Left ventricle myocardium inferior (tissue), 1 donor: ENCODE measurements at places on chromosomes 12 and 14.
A peak's percentile ranks its signal among the peaks of the same experiment; 100 is the strongest.

- DNase-seq, result no peak
Observed at GRCh38 chr12:75944097-75944904, 87.3 kb downstream of the PHLDA1 start.

DNA sequence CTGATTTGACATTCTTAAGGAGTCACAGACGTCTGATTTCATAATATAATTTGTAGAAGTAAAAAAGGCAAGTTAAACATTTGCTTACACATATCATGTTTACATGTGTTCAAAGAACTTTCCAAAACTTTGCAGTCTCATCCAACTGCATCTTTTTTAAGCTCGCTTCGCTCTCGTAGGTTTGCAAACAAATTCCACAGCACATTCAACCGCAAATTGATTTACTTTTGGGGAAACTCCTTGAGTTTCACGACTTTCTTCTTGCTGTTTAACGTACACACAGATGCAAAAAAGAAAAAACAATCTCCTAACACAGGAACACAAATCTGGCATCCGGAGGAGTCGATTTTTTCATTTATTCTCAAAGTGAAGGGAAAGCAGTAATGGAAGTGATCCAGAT, 1149.5 kb downstream of the VRK1 start:
- DNase-seq, result no peak

DNA sequence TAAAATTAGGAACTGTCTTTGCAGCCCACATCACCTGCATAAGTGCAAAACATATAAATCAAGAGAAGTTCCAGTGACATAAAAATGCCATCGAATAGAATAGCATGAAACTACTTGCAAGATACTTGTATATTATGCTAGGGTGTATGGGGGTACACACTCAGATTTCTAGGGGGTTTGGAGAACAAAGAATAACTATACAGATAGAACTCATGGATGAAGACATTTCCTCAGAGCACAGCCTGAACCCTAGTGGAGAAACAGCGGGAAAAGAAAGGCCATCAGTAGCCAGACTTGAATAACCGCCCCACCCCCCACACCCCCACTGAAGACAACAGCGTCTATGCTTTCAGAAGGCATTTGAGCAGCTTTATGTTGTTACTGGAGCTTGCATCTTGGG, 425.8 kb downstream of the NPAS3 start:
- no peak for DNase-seq

DNA sequence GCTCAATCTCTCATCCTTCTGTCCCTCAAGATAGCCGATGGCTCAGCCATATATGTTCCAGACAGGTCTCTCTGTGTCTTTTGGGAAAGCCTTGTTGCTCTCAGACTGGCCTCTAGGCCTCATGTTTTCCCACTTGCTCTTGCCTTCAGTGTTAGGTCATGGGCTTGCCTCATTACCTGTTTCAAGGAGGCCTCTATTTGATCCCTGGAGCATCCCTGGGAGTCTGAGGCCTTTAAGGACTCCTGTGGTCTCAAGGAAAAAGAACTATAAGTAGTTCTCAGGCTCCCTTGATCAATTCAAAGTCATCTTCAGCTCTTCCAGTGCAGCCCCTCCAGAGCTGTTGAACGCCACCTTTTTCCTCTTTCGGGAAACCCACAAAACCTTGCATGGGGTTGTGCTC, 47.9 kb downstream of the NTF3 start:
- no peak for DNase-seq

DNA sequence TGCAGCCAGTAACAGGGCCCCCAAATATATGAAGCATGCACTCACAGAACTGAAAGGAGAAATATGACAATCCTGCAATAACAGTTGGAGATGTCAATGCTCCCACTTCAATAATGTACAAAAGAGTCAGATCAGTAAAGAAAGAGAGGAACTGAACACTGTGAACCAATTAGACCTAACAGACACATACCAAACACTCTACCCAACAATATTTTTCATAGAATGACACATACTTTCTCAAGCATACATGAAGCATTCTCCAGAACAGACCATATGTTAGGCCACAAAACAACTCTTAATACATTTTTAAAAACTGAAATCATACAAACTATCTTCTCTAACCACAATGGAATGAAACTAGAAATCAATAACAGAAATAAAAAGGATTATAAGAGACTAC, 80.2 kb downstream of the ELK3 start:
- no peak for DNase-seq

GRCh38 chr12:52506858-52507715, 13.1 kb downstream of the KRT5 start:
- DNase-seq, result no peak

GRCh38 chr12:68612697-68613096, 2.0 kb downstream of the RAP1B start:
- DNase-seq, result no peak

GRCh38 chr14:51744372-51745130, 92.8 kb downstream of the FRMD6 start:
- no peak for DNase-seq

GRCh38 chr12:59393506-59393905, 202.3 kb upstream of the SLC16A7 start:
- no peak for DNase-seq

- no peak for DNase-seq
Observed at GRCh38 chr12:28114488-28114887, 75.8 kb upstream of the CCDC91 start.

GRCh38 chr14:47009615-47010014, 358.0 kb upstream of the RPL10L start:
- no peak for DNase-seq

DNA sequence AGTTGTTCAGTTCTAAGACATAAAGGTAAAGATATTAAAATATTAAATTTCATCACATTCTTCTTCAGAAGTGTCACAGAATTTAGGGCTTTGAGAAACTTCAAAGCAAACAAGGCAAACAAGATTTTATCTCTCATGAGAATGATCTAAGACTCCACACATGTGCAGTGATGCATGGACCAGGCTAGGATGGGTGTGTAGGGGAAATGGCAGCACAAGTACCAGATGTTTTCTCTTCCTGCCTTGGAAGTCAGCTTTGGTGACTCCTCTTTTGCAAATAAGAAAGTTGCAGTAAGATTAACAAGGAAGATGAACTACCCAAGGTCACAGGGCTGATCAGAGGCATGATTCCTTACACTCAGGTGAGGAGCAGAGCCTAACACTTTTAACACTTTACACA, 163.8 kb upstream of the LMNTD1 start:
- DNase-seq, result no peak

GRCh38 chr14:55470025-55470424, 29.6 kb upstream of the TBPL2 start:
- no peak for DNase-seq

GRCh38 chr14:74712499-74713394, at the start of the genes AREL1 and FCF1:
Gene AREL1, minus strand, starts transcription at chr14:74713080. Its CDS starts 27,465 bp downstream, at chr14:74685615.
Gene FCF1, plus strand, starts transcription at chr14:74713144. Its CDS starts 54 bp downstream, at chr14:74713198.
- peak; percentile 66 for DNase-seq

DNA sequence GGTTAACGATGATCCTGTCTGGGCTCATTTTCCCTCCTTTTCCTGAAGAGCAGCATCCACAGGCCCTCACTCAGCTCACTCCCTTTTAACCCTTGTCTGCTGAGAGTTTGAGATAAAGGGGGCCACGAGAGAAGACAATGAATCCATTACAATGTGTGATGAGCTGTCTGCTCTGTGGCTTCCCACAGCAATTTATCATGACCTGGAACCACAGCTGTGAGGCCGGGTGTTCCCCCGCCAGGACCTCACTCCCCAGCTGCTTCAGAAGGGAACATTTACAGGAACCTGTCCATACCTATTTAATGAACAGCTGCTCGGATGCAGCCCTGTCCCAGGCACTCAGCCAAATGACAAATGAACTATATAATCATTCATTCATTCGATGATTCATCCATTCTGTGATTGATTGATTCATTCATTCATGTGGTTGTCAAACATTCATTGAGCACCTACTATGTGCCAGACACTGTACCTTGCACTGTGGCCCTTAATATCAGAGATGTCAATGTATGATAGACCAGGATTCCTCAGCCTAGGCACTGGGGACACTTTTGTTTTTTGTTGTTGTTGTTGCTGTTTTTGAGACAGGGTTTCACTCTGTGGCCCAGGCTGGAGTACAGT, 18.5 kb upstream of the P2RX7 start:
- no peak for DNase-seq

- DNase-seq, result peak; percentile 41
Observed at GRCh38 chr14:83975841-83976770, 1553.8 kb upstream of the FLRT2 start.

DNA sequence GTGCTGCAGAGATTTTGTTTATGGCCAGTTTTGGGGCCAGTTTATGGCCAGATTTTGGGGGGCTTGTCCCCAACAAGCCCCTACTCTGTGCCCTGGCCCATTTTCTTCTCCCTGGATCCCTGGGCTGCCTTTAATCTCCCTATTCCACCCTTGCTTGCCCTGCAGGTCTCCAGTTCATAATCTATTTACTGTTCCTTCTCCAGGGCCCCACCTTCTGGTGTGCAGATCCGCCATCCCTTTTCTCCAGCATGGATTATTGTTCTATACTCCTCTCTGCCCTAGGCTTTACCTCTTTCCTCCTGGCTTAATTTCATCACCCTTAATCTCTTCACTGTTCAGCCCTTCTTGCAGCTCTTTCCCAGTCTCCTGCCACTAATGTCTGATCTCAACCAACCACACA, 26.0 kb upstream of the NUDT4 start:
- DNase-seq, result no peak

GRCh38 chr14:53520078-53520928, 367.2 kb upstream of the DDHD1 start:
- DNase-seq, result no peak

DNA sequence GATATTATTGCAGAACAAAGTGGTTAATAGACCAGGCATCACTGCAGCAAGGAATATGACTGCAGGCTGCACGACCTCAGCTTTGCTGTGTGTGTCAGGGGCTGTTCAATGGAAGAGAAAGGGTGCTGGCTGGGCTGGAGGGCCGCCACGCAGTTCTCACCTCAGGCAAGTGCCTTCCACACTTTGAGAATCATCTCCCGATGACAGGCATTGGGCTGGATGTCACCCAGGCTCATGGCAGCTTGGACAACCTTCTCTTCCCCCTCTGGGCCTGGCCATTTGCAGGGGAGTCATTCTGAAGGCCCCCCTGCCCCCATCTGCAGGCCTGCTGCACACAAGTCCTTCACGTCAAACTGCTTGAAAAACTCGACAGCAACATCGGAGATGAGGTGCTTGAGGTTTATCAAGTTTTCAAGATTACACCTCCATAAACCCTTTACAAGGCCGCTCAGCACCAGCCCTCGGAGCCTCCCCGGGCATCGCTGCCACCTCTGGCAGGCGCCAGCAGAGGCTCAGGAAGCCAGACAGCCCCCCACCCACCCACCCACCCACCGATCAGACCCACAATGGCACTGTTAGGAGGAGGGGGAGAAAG, 165.9 kb upstream of the GSC start:
- DNase-seq, result no peak

- DNase-seq, result peak; percentile 81
Observed at GRCh38 chr12:124837958-124838803, 25.5 kb downstream of the SCARB1 start.

GRCh38 chr12:114274131-114274530, 131.8 kb downstream of the TBX5 start:
- DNase-seq, result no peak

- no peak for DNase-seq
Observed at GRCh38 chr12:32120419-32120818, 13.8 kb downstream of the BICD1 start.

GRCh38 chr14:32846821-32847365, 91.8 kb upstream of the NPAS3 start:
- no peak for DNase-seq

GRCh38 chr14:84029720-84030119, 1500.2 kb upstream of the FLRT2 start:
- DNase-seq, result no peak

DNA sequence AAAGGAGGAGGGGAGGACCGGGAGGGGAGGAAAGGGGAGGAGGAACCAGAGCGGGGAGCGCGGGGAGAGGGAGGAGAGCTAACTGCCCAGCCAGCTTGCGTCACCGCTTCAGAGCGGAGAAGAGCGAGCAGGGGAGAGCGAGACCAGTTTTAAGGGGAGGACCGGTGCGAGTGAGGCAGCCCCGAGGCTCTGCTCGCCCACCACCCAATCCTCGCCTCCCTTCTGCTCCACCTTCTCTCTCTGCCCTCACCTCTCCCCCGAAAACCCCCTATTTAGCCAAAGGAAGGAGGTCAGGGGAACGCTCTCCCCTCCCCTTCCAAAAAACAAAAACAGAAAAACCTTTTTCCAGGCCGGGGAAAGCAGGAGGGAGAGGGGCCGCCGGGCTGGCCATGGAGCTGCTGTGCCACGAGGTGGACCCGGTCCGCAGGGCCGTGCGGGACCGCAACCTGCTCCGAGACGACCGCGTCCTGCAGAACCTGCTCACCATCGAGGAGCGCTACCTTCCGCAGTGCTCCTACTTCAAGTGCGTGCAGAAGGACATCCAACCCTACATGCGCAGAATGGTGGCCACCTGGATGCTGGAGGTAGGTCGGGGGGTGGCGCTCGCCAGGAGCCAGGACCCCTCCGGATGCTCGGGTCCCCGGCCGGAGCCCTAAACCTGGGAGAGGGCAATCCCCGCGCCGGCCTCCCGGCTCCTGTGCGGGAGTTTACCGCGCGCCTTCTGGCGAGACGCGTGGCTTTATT, at the start of gene CCND2:
Gene CCND2 (plus strand): TSS at position 111 of the 744 bp plus-strand sequence. CDS start 279 bp downstream, at position 390.
- peak; percentile 90 for DNase-seq

- no peak for DNase-seq
Observed at GRCh38 chr12:81468206-81468605, 290.9 kb downstream of the PPFIA2 start.

DNA sequence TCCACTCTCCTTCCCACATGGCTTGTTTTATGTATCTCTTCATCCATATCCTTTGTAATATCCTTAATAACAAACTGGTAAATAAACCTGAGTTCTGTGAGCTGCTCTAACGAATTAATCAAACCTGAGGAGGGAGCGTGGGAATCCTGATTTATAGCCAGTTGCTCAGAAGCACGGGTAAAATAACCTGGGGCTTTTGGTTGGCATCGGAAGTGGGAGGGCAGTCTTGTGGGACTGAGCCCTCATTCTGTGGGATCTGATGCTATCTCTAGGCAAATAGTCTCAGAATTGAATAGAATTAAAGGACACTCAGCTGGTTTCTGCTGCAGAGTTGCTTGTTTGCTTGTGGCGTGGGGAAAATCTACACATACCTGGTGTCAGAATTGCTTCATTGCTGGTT, 17.5 kb upstream of the LDHB start:
- no peak for DNase-seq

GRCh38 chr14:59086241-59086882, 102.1 kb upstream of the DAAM1 start:
- no peak for DNase-seq

DNA sequence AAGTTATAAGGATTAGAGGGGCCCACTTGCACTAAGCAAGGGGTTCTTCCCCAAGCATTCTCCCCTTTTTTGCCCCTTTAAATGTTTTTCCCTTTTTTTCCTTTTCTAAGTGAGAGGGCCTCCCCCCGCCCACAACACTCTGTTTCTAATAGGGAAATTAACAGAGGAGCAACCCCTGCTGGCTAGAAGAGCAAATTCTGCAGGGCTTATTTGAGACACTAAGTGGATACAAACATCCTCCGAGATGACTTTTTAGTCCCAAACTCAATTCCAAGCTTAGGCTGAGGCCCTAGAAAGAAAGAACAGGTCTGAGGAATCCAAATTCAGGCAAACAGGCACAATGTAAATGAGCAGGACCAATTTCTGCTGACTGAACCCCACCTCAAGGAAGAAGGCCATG, 138.9 kb downstream of the GPR65 start:
- DNase-seq, result no peak

GRCh38 chr12:105229371-105229770, 6.6 kb downstream of the APPL2 start:
- DNase-seq, result no peak
